ENCODE measurements at places on chromosomes 4 and X. TPM values are rescaled to one million over a fixed set of nuclear protein-coding genes. Genes with fewer than 3 reads are reported as not detected.

CTAG2 gene
- not detected for total RNA-seq

ARHGAP4 gene
- 1.2 TPM for total RNA-seq

USP51 gene
- total RNA-seq: 1.5 TPM

BEX5 gene
- not detected for total RNA-seq

CPXCR1 gene
- total RNA-seq: not detected
